Ureter (tissue), 1 donor: ENCODE measurements at places on chromosomes 16 and 17. TPM values are rescaled to one million over a fixed set of nuclear protein-coding genes. Genes with fewer than 3 reads are reported as not detected.

GRCh38 chr16:86771506-86772460 lies 193.4 kb downstream of the FOXL1 start:
- no peak for DNase-seq

DNA sequence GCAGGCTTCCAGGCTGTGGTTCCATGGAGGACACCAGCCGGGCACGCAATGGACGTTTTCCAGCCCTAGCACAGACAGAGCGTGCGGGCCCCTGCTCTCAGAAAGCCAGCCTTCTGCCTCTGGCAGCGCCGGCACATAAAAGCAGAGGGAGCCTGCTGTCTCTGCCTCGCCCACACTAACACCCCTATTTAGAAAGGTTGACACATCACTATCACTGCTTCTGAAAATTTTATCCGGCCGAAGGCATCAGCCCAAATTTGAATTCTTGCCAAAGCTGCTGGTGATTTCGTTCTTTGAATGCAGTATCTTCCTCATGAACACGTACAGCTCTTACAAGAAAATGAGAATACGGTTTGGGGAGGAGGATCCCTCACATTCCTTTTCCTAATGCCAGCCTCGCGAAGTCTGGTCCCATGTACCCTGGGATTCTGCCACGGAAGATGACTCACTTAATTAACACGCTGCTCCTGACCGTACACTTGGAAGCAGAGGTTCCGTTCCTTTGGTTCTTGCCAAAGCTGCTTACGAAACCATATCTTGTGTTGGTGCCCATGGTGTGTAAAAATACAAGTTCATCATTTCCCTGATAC lies 1.3 kb upstream of the RAB11FIP3 start:
- DNase-seq = peak; percentile 78

GRCh38 chr17:21573961-21574610 lies 118.2 kb upstream of the KCNJ18 start:
- peak; percentile 69 for DNase-seq

DNA sequence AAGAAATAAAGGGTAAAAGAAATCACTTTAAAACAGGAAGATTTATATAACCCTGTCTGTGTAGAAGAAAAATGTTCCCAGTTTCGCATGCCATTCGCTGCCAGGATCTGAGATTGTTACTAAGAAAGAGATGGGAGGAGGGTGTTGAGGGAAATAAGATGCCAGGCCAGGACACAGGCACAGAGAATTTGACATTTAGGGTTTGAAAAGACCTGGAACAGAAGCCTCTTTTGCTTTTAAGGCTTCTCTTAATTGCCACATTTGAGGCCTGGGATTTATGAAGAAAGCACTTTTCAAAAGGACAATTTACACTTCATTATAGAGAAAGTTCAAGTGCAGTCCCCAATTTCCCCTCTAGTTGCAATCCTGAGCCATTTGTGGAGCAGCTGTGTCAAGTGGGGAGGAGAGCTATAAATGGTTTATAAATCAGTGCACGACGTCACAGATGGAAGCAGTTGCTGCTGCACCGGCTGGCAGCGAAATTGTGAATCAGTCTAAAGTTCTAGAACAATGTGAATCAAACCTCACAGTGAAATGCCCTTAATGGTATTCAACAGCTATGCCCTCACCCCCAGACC lies 26.5 kb upstream of the C16orf87 start:
- DNase-seq = no peak

DNA sequence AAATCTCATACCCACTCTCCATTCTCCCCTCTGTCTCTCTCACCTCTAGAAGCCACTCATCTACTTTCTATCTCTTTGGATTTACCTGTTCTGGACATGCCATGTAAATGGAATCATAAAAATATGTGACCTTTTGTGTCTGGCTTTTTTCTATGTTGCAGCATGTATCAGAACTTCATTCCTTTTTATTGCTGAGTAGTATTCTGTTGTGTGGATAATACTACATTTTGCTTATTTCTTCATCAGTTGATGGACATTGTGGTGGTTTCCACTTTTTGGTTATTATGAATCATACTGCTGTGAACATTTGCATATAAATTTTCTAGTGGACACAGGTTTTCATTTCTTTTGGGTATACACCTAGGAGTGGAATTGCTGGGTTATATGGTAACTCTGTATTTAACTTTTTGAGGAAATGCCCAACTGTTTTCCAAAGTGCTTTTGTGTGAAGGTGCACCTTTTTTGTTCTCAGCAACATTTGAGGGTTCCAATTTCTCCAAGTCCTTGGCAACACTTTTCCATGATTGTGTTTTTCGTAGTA lies 18.2 kb downstream of the MRTFB start:
- no peak for DNase-seq

DNA sequence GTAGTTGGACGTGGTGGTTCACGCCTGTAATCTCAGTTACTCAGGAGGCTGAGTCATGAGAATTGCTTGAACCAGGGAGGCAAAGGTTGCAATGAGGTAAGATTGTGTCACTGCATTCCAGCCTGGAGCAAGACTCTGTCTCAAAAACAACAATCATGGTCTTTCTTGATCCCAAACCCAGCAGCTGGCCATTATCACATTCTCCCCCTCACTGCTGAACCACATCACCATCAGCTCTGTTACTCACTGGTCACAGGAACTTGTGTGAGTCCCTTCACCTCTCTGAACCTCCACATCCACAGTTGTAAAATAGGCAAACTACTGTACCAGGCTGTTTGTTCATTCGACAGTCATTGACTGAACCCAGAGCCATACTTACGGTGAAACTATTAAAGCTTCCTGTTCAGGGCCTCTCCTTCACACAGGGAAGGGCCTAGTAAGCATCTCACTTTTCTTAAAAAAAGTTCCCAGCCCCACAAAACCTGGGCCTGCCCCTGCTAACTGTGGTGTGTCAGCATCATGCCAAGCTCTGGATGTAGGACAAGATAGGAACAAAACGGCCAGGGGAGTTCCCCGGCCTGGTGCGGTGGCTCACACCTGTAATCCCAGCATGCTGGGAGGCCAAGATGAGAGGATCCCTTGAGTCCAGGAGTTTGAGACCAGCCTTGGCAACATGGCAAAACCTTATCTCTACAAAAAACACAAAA lies 104.7 kb downstream of the COPRS start:
- no peak for DNase-seq

- peak; percentile 71 for DNase-seq
These were observed 2.4 kb downstream of the TANC2 start for GRCh38 chr17:62968445-62968923.

DNA sequence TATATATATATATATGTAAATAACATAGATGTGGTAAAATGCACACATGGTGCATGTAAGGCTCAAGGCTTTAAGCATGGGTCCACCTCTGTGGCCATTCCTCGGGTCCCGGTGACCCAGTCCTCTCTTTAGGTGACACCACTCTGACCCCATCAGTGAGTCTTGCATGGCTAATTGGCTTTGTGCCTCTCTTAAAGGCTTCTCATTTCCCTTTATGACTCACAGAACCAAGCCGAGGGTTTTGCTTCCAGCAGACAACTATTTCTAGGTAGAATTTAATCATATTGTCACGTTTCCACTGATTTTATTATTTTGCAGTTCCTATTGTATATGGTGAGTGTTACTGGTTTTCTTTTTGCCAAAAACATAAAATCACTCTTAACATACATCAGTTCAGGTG lies 59.7 kb downstream of the PLCG2 start:
- no peak for DNase-seq

DNA sequence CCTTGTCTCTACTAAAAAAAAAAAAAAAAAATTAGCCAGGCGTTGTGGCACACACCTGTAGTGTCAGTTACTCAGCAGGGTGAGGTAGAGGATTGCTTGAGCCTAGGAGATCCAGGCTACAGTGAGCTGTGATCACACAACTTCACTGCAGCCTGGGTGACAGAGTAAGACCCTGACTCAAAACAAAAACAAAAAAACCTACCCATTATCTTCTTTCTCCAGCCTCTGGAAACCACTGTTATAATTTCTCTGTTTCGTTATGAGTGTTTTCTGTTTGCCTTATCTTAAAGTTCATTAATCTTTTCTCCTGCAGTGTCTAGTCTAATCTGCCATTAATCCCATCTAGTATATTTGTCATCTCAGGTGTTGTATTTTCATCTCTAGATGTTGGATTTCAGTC lies 18.6 kb upstream of the CLTC start:
- DNase-seq = no peak

- no peak for DNase-seq
These were observed 58.1 kb downstream of the ZDHHC7 start for GRCh38 chr16:84953190-84953746.

GRCh38 chr16:52572656-52573055 lies 25.7 kb upstream of the TOX3 start:
- DNase-seq = no peak

- no peak for DNase-seq
These were observed 17.2 kb upstream of the TMEM92 start for GRCh38 chr17:50256826-50257618.

Gene ARL17A
- 46.3 TPM for total RNA-seq

Gene OR1F1
- total RNA-seq = not detected

Gene ZNF469
- 3.6 TPM for total RNA-seq

Gene MSLN
- total RNA-seq = 1.4 TPM

Gene UMOD
- total RNA-seq = not detected

Gene KRTAP4-5
- total RNA-seq = not detected

Gene LITAFD
- not detected for total RNA-seq

Gene ACSF3
- 51.7 TPM for total RNA-seq
